RWPE1 (cell line): ENCODE measurements at places on chromosomes 2 and 18.
A peak's percentile ranks its signal among the peaks of the same experiment; 100 is the strongest.

DNA sequence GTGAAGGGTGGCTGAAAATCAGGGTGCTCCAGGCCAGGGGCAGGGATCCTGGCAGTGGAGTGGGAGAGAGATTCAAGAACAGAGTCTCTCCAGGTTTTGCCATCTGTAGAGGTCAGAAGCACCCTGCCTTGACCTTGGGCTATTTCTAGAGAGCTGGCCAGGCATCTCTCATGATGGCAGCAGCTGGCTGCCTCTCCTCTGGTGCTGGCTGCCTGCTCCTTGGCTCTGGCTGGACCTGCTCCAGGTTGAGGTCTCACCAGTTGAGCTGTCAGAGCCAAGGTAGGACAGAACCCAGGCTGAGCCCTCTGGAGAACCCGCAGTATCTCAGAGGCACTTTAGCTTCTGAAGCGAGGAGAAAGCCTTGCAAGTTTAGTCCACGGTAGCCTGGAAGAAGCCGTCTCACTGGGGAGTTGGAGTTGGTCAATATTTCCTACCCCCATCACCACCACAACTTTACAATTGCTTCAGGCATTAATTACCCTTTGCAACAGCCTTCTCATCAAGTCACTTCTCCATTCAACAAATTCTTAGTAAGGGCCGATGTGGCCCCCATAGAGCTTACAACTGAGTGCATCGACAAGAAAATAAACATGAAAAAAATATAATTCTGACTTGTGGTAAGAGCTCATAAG, 25.6 kb downstream of the GNLY start:
- no peak for DNase-seq

DNA sequence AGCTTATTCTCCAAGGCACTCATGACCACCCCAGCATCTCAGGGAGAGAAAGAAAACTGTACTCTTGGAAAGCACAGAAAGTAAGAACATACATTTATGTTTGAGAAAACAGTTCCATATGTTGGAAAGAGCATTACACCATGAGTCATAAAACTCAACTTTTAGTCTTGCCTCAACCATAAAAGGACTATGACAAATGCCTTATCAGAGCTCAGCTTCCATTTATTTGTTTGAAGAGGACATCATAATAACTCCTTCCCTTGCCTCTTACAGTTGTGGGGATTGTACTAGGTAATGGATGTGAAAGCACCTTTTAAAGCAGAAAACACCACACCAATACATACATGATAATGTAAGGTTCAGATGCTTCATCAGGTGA, 370.8 kb downstream of the LNPK start:
- peak; percentile 16 for DNase-seq

DNA sequence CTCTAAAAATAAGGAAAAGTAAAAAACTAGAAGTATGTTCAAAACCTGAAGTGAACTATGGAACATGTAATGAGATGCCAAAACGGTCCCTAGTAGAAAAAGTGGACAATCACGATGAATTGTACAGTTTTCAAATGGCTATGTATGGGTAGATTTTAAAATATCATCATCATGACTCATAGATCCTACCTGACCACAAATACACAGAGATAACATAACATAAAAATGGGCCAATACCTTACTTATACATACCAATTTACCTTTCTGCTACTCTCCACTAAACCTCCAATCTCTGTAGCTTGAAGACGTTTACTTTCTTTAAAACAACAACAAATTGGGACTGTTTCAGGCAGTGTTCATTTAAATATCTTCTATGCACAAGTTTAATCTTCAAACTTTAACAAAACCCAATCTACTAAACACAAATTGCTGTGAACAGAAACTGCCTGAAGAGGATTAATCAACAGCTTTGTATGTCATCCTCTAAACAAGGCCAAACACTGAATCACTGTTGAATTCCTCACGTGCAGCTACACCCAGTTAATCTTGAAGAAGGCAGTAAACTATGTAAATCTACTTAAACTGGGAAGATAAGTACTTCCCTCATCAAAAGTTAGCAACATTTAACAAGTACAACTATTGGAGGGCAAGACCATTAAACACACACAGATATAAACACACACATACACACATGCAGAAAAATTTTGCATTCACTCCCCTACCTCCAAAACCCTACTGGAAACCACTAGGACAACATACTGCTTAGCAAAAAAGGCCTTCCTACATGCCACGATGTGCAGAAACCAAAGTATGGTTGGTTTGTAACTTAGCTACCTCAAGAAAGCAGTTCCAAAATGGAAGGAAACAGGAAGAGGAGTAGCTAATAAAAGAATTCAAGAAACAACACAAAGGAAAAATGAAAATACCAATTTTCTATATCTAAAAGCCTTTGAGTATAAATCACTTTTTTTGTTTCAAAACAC, 90.3 kb downstream of the RBMS1 start:
- no peak for DNase-seq

DNA sequence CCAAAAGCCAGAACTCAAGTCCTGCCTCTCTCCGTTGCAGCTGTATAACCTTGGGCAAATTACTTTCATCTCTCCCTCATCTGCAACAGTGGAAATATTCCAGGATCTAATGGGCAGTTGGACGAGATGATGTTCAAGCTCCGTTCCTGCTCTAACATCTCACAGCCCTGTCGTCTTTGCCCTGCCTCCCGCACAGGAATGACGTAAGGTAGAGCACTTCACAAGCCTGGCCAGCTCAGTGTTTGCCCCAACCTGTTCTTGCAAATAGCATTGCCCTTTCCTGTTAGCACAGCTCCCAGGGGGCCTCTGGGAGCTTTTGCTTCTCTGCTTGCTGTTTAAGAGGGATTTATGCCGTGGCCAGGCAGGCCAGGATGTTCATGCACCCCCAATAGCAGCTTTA, 107.9 kb downstream of the KLHL29 start:
- DNase-seq = peak; percentile 55

DNA sequence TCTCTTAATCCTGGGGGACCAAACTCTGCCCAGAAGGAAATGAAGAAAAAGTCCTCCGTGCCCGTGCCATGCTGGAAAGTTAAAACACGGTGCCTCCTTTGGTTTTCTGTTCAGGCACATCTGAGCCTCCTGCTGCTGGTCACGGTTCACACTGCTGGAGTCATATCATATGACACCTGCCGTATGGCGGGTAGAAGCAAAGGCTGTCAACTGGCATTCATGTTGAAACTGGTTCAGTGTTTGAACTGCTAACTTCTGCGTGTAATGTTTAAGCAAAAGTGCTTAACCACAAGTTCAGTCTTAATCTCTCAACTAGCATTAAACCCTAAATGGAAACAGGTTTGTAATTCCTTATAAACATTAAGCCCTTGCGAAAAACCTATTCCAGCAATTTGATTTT, 3.1 kb downstream of the STK39 start:
- DNase-seq = peak; percentile 57

DNA sequence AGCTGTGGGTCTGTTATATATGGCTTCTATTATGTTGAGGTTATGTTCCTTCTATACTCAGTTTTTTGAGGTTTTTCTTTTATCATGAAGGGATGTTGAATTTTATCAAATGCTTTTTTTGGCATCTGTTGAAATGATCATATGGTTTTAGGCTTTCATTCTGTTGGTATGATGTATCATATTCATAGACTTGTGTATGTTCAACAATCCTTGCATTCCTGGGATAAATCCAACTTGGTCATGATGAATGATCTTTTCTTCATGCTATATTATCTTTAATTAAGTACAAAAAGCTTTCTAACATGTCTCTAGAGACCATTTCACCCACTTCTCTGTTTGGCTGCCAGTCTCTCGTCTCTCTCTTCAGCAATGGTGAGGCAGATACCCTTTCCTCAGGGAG, 54.2 kb downstream of the MDH1 start:
- no peak for DNase-seq

GRCh38 chr2:234863043-234863934, 88.5 kb upstream of the SH3BP4 start:
- DNase-seq = peak; percentile 95

DNA sequence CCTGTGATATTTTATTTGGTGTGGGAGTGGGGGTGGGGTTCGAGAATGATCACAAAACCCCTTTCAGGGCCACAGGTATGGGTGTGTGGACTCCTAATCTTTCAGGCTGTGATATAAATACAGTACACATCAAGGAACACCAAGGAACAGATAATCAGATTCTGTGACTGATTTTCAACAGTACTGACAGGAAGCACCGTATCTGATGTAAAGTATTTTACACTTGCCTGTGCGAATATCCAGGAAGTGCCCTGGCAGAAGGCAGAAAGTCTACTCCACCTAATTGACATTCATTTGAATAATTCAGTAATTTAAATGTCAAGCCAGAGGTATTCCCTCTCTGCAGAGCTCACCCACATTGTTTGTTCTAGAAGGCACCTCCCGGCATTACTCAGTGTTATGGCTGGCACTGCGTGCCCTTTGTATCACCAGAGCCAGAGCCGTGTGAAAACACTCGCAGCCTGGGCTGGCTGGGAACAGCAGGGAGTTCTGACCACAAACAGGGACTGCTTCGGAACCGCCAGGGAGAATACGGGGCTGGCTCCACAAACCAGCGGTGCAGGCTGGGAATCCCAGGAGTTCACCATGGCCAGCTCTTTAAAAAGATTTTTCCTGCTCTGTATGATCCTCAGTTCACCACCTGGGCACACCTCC, 91.8 kb downstream of the ACVR1 start:
- peak; percentile 65 for DNase-seq

DNA sequence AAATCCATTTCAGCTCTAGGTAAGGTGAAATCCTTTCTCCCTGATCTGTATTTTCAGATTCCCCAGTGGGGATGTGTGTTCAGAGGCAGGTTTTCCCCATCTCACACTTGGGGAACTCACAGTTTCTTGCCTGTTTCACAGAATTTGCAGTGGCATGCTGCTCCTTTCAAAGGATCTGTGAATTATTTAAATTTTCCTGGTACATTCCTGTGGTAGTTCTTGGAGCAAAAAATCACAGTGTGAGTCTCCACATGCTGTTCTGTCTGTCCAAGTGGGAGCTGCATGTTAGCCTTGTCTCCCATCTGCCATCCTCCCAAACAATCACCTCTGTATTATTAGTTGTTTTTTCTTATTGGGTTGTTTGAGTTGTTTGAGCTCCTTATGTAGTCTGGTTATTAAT, 372.9 kb downstream of the ARL6IP6 start:
- no peak for DNase-seq

DNA sequence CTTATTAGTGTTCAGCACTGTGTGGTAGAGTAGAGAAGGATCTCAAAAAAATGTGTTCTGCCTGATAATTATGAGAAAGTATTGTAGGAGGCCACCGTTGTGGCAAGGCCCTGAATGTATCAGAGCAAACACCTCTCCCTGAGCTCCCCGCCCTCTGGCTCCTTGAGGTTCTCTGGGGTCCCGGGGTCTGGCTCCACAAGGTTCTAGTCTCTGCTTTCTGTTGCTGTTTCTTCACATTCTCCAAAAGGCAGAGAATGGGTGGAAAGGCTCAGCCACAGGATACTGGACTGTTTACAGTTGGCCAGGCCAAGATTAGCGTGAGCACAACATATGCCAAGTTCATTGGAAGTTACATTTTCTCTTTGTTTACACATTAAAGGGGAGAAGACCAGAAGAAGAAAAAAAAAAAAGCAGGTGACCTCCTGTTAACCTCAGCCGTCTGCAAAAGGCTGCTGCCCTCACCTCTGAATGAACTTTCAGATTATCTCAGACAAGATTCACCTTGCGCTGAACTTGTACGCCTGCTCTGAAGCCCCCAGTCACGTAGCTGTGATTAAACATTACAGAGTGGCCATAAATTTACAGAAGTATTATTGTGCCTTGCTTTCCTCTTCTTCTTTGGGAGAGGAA, 56.6 kb upstream of the CYP26B1 start:
- DNase-seq = no peak

DNA sequence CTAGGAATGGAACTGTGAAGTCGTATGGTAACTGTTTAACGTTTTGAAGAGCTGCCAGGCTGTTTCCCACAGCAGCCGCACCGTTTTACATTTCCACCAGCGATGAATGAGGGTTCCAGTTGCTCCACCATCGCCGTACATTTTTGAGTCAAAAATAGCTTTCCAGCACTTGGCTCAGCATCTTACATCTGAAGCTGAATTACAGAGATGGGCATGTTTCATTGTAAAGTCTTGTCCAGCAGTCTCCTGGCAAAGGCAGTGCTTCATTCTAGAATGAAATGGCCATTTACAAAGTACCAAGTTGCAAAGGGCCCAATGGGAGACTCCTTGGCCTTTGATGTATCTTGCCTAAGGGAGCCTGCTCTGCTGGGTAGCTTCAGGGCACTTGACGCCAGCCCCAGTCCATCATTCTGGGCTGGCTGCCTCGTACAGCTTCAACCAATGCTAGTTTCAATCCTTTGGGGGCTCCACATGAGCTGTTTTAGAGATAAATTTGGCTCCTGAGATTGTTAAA, 45.1 kb downstream of the ATIC start:
- no peak for DNase-seq

- no peak for DNase-seq
These were observed 98.4 kb downstream of the UXS1 start for GRCh38 chr2:106095478-106096298.

- no peak for DNase-seq
These were observed 60.7 kb downstream of the KCTD18 start for GRCh38 chr2:200449149-200449548.

DNA sequence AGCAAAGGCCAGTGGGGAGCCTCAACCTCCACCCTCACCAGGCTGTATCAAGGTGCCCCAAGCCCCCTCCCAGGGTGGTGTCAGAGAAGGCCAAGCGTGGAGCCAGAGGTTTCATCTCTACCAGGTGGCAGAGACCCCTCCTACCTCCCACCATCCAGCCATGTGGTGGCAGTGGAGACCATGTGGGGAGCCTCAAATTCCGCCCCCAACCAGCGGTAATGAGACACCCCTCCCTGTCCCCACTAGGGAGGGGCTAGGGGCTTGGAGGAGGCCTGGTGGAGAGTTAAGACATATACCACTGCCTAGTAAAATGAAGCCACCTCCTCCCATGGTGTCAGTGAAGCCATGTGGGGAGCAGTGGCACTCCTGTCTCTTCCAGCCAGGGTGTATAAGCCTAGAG, 24.4 kb upstream of the YPEL5 start:
- DNase-seq = no peak

GRCh38 chr2:216119986-216120385, 10.8 kb downstream of the XRCC5 start:
- no peak for DNase-seq

GRCh38 chr18:9846162-9846925, 39.4 kb upstream of the TXNDC2 start:
- DNase-seq = no peak

DNA sequence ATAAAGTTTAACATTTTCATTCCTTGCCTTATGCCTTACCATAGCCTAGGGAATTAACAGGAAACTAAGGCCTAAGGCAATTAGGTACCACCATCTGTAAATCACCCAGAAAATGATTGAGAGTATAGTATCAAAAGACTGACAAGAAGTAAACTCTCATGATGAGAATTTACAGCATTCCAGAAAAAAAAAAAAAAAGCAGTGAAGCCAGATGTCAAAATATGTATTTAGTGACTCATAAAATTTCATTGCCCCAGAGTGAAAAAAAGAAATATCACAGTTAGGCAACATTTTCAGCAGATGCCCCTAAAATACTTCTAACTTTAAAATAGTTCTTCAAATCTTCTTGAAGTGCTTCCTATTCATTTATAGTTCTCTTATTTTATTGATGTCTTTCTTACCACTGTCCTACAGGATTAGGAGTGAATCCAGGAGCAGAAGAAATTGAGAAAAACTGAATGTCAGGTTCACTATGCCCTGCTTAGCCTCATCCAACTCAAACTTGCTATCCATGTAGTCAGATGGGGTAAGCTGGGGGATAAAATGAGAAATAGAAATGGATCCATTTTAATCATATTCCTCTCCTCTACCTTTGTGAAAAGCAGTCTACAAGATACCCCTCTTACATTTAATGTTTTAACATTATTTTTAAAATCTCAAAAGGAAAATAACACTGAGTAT, 57.3 kb upstream of the TANK start:
- peak; percentile 36 for DNase-seq

GRCh38 chr18:39494211-39494896, 1928.8 kb upstream of the CELF4 start:
- DNase-seq = no peak
